ENCODE measurements at places on chromosomes 3 and 15. TPM values are rescaled to one million over a fixed set of nuclear protein-coding genes. Genes with fewer than 3 reads are reported as not detected.

The ZNF385D gene
- 1.2 TPM for total RNA-seq

The LYZL4 gene
- total RNA-seq = not detected

The FOXB1 gene
- total RNA-seq = not detected

The BNC1 gene
- total RNA-seq = 0.91 TPM

The CIDEC gene
- total RNA-seq = not detected

The CORO2B gene
- 32.9 TPM for total RNA-seq

The CHSY1 gene
- 101 TPM for total RNA-seq

The RGMA gene
- total RNA-seq = 1.3 TPM

The CPLX3 gene
- not detected for total RNA-seq

The TMEM207 gene
- not detected for total RNA-seq

The PLXNB1 gene
- 37.3 TPM for total RNA-seq

The TGM4 gene
- total RNA-seq = not detected

The SOX14 gene
- total RNA-seq = not detected

The STX19 gene
- total RNA-seq = 0.07 TPM

The VGLL3 gene
- 93.0 TPM for total RNA-seq

The GNAT1 gene
- not detected for total RNA-seq

The GOLGA8J gene
- not detected for total RNA-seq

The UBE2E2 gene
- 42.2 TPM for total RNA-seq

The VIPR1 gene
- 2.2 TPM for total RNA-seq

The TMEM158 gene
- total RNA-seq = 17.7 TPM

The LMAN1L gene
- total RNA-seq = not detected

The MKRN2OS gene
- not detected for total RNA-seq

The GAP43 gene
- total RNA-seq = 6.1 TPM

The SH3GL3 gene
- 0.07 TPM for total RNA-seq

The BCHE gene
- 0.73 TPM for total RNA-seq

The CCDC33 gene
- total RNA-seq = not detected

The TATDN2 gene
- total RNA-seq = 18.3 TPM

The KBTBD8 gene
- 3.1 TPM for total RNA-seq

The TMEM41A gene
- total RNA-seq = 13.6 TPM

The XCR1 gene
- not detected for total RNA-seq

The TMEM40 gene
- total RNA-seq = not detected

The ZIC1 gene
- total RNA-seq = 0.03 TPM

The SHF gene
- total RNA-seq = 0.63 TPM

The SCAANT1 gene
- total RNA-seq = not detected

The AGTR1 gene
- 0.30 TPM for total RNA-seq

Data from smooth muscle cell of the pulmonary artery (primary cell).